ENCODE measurements at places on chromosomes 2 and 18.

DNA sequence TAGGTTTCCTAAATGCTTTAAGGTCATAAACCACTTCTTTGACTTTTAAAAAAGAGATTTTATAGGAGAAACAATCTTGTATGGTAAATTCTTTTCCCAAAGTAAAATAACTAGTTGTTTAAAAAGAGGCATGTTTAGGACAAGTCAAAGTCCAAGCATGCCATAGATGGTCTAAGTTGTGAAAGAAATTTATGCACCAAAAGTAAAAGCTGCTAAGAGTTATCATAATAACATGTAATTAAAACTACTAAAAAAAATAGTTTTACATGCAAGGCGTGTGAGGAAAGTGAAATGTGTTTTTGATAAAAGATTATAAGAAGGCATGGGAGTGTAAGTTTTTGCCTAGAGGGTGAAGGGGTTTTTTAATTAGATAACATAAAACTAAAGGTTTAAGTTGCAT is 22.5 kb downstream of the FAM210A start:
- peak; percentile 3 for DNase-seq

- no peak for DNase-seq
These were observed 21.5 kb upstream of the TMEM87B start for GRCh38 chr2:112033600-112033999.

DNA sequence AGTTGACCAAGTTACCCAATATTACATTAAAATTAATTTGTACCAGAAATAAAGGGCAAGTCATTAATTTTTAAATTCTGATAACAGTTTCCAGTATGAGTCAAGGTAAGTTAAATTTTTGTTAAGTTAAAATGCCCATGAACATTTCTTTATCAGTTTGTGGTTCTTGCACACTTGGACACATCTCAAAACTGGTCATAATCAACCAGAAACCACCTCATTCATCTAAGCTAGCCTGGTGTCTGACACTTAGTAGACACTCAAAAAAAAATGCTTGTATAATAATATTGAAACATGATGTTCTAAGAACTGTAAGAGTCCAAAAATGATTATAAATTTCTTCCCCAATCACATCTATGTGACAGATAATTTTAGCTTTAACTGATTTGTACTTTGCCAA is 62.4 kb downstream of the SATB2 start:
- no peak for DNase-seq

DNA sequence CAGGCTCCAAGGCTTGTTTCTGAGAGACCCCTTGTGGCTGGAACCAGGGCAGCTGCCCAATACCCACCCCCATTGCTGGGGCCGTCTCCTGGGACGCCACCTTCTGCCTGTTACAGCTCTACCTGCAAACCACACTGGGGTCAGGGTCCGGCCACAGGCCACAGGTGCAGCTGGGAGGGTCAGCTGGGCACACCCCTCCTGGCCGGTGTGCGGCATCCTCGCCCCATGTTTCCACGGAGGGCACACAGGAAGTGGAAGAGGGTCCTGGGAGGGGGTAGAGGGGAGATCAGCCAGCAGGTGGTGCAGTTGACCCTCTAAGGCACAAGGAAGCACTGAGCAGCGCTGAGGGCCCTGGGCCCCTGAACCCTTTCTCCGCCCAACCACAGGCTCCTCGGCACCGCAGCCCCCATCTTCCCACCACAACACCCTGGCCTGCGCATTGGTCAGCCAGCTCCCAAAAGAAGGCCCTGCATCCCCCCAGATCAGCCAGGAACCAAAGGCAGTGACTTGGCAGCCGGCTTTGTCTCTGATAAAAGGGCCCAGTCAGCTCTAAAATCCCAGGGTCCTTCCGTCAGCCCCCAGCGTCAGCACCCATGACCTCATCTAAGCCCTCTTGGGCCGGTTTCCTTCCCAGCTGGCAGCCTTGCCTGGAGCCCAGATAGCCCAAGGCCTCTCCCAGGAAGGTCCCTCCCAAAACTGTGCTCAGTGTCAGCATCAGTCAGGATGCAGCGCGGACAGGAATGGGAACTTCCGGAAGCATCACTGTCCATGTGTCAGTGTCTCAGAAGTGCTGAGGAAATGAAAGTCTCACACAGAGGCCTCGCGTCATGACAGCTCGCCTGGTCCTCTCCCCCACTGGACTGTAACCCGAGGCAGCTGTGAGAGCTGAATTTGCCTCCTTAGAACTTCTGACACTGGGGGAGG is 1.7 kb downstream of the ERFE start:
- DNase-seq = no peak

DNA sequence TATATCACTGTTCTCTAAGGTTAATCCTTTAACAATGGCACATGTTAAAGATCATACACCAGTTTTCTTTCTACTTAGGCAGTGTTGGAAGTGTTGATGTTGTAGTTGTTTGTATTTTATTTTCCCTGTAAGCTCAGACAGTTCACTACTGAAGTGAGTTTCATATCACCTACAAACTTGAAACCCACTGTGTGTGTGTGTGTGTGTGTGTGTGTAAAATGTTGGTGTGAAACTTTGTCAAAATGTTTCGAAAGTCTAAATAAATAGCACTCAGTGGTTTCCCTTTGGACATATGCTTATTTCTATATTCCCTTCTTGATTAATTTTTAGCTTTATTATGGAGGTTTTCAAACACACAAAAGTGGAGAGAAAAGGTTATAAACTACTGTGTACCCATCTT is 79.8 kb upstream of the CAVIN2 start:
- DNase-seq = no peak

GRCh38 chr2:236505041-236505440 is 64.6 kb upstream of the ACKR3 start:
- no peak for DNase-seq

GRCh38 chr2:157875641-157876065 is 477 bp downstream of the ACVR1 start:
- peak; percentile 48 for DNase-seq

- no peak for DNase-seq
These were observed 200.7 kb downstream of the MYCN start for GRCh38 chr2:16140771-16141640.

DNA sequence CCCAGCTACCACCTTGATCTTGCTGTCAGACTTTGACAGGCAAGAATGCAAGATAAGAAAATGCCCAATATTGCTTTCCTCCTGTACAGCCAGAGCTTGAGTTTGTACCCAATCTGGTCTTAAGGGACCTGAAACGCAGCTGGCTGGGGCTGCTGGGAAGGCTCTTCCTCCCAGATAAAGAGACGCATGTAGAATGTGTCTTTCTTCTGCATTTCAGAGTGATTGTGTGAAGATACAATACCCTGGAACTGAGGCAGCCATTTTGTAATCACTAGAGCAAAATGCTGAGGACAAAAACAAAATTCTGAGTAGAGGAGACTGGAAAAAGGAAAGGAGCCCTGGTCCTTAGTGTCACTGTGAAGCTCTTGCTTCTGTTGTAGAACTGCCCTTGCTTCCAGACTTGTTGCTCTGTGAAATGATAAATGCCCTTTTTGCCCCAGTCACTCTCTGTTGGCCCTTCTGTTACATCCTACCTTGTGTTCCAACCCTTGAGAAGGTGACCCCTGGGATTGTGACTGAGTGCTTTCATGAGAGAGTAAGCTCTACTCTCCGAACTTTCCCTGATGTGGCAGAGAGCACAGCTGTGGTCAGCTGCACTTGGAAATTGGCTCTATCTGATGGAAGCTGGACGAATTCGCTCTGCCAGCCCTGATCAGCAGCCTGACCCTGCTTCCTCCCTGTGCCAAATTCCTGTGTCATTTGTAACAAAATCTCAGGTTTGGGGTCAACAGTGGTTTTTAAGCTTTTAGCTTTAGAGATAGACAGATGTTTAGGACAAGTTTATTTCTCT is 137.4 kb upstream of the RBMS1 start:
- DNase-seq = no peak

All from neuronal stem cell (in vitro differentiated cells).